ENCODE measurements at places on chromosomes 16 and 17.

DNA sequence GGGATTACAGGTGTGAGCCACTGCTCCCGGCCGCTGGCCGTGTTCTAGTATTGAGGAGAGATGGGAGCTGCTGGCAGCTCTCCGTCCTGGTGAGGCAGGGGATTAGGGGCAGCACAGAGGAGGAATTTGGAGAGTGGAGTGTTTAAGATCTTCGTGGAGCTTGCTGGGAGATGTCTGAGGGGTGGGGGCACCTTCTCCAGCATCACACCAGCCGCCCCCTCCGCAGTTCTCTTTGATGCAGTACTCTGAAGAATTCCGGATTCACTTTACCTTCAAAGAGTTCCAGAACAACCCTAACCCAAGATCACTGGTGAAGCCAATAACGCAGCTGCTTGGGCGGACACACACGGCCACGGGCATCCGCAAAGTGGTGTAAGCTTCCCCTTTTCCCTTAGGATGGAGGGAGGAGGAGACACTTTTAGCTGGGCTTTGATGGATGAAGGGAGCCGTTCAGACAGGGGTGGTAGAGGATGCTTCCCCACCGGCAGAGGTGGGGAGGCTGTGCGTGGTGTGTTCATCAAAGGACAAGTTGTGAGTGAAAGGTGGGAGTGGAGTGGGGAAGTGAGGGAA is 11.9 kb downstream of the ITGAM start:
- DNase-seq = no peak

GRCh38 chr17:22514315-22514714 is 822.0 kb downstream of the KCNJ18 start:
- DNase-seq = no peak

GRCh38 chr16:10181196-10182162 is 749 bp downstream of the GRIN2A start:
- peak; percentile 3 for DNase-seq

DNA sequence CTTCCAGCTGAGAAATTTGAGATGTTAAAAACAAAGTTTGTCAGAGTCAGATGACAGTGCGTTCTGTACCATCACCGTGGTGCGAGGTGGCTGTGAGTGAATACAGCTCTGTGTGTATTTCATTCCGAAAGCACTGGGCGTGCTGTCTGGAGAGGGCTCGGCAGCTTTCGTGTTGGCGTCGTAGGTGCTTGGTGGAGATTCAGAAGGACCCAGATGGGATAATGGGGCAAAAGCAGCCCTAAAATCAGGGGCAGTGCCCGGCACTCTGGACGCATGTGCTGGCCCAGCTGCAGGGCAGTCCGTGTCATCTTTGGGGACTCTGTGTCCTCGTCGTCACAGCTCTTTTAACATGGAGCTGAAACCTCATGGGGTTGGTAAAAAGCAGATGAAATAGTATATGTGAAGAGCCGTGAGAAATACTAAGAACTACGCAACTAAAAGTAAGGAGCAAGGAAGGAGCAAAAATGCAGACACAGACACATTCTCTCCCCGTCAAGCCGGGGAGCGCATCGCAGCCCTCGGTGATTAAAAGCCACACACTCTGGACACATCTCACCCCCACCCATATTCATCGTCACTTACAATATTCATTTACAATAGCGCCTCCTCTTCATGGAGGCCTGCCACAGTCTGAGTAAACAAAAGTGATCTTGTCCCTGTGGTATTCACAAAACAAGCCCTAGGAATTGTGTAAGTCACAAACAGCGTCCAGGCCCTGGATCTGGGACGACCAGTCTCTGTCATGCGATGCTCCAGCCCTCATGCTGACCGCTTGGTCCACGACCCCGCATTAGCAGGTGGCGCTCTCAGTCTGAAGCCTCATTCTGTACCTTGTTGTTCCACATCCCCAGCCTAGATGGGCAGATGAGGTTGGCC is 206.7 kb downstream of the RPTOR start:
- DNase-seq = no peak

DNA sequence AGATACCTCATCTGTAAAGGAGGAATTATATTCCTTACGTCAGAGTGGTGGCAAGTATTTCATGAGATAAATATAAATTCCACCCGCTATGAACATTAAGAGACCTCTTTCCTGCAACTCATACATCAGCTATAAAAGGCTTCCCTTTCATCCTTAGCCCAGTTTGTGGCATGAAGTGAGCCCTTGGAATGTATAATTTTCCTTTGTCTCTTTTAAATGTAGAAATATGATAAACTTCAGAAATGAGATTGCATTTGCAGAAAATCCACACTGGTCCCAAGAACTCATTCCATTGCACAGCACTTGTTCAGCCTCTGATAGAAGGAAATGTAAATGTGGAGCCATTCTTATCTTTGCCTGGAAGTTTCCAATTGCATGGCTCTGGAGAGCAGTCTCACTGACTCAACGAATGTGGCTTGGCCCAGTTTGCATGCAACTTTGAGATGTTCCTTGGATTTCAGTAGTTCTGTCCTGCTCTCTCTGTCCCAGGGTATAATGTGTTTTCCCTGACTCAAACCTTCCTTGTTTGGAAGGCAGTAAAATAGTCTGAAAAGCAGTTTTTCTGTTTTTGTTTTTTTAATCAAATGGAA is 746.4 kb downstream of the CDH11 start:
- no peak for DNase-seq

- DNase-seq = no peak
Observed at GRCh38 chr16:82583422-82583821, 43.3 kb upstream of the CDH13 start.

DNA sequence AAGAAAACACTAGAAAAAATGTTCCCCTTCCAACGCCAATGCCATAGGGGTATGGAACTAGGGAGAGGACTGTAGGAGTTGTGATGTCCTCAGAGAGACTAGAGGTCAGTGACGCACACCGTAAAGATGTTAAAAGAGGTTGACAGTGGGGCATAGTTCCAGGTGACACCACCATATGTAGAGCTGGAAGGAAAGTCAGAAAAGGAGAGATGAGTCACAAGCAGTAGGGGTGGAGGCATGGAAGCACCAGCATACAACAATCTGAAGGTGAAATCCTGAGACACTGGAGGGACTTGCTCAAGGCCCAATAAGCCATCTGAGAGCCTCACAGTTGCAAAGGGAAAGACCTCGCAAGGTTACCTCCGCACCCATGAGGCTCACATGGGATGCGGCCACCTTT is 76.0 kb downstream of the ZNF18 start:
- no peak for DNase-seq

DNA sequence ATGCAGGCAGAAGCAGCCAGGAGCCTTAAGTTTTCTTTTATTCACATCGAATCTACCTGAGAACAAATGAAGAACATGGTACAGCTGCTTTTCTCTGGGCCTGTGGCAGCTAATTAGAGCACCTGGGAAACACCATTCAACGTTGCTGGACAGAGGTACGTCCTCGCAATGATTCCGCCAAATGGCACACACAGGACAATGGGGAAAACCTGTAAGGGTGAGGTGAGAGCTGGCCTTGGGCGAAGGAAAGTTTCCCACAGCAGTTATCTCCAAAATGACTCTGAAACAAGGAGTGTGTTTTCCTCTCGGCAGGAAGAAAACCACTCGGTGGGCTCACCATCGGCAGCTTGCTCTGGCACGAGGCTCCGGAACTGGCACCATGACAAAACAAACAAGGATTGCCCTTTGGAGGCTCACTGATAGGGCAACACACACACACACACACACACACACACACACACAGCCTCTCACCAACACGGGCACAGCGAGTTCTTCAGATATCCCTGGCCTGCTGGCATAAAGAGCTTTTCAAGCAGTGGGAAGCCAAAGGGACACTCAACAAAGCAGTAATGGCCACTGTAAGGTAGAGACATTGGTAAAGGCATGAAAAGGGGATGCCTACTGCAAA is 73.7 kb downstream of the ZFHX3 start:
- no peak for DNase-seq

GRCh38 chr16:49620158-49620868 is 235.6 kb downstream of the ZNF423 start:
- DNase-seq = no peak

GRCh38 chr16:31711344-31711845 is 162.2 kb upstream of the ZNF267 start:
- no peak for DNase-seq

- DNase-seq = no peak
Observed at GRCh38 chr17:77303620-77304019, 162.9 kb downstream of the SEC14L1 start.

- no peak for DNase-seq
Observed at GRCh38 chr16:50917950-50918703, 176.2 kb downstream of the CYLD start.

GRCh38 chr16:77853161-77853560 is 64.8 kb downstream of the VAT1L start:
- no peak for DNase-seq

- DNase-seq = no peak
Observed at GRCh38 chr17:9837551-9838471, 12.1 kb downstream of the GLP2R start.

GRCh38 chr16:89139907-89140361 is 31.6 kb upstream of the CDH15 start:
- no peak for DNase-seq

DNA sequence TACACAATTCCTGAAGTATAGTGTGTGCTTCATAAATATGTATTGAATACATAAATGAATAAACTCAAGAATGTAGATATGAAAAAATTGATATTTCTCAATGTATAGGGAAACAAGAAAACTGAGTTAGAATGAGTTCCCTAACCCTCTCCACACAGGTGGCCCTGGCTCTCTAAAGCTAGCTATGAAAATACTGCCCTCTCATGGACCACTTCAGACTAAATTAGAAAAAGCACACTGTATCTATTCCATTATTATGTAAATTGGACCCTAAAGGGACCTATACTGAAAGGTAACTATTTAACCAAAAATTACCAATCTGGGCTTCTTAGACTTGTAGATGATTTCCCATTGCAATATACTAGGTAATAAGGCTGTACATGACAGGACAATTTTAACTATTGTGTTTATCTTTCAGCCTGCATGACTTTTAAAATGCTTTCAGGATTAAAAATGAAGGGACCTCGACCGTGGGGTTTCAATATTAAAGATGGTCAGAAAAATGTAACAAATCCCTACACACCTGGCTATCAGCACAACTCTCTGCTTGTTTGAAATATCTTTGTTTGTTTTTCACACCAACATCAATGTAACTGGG is 672.5 kb upstream of the KIF2B start:
- DNase-seq = no peak

DNA sequence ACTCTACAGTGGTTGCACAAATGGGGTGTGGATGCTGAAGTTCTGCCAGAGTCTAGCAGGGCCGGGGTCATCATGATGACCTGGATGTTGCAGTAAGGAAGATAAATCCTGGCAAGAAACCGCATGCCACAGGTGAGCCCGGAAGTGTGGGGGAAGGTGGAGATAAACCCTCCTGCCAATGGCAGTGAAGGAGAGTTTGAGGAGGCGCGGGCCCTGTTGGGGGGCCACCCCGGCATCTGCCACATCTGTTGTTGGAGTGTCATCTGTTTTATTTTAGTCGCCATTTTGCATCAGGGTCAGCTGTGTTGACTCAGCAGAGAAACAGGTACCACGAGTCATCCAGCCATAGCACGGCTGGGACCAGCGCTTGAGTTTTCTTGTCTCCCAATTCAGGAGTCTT is 173.8 kb upstream of the CHMP6 start:
- no peak for DNase-seq

- DNase-seq = peak; percentile 67
Observed at GRCh38 chr17:47253541-47254402, at the start of gene ITGB3. TSS of gene ITGB3 (plus strand) at chr17:47253827. CDS start at chr17:47253862, 35 bp downstream.

DNA sequence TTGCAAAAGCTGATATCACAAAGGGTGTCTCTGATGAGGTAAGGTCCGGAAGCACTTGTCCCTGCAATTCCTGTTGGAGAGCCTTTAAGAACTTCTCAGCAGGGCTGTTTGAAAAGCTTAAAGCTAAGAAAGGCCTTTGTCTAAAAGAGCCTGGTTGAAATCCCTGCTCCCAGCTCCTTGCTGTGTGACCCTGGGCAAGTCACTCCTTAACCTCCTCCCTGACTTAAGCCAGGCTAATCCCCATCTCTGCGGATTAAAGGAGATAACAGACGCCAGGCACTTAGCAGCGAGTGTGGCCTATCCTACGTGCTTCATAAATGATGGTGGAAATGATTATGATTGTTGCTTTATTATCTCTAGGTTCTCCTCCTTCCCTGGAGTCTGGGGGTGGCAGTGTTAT is 368.0 kb upstream of the RBFOX1 start:
- DNase-seq = no peak

- no peak for DNase-seq
Observed at GRCh38 chr17:77810536-77810935, 148.0 kb upstream of the TNRC6C start.

DNA sequence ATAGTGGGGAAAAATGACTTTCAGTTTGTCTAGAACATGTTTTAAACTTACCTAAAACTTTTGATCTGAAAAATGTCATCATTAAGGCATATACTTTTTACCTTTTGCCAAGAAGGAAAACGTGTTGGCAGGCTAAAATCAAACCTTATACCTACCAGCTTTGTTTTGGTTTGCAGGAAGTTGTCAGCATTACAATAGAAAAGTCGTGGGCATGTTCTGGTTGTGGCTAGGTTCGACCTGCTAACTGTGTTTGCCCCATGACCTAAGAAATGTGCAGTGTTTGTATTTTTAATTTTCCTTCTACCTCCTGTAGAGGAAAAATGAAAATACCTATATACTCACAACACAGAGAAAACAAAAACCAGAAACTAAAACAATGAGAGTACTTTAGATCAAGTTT is 13.0 kb downstream of the SKAP1 start:
- DNase-seq = no peak

- no peak for DNase-seq
Observed at GRCh38 chr16:86533767-86534351, 21.2 kb downstream of the MTHFSD start.

DNA sequence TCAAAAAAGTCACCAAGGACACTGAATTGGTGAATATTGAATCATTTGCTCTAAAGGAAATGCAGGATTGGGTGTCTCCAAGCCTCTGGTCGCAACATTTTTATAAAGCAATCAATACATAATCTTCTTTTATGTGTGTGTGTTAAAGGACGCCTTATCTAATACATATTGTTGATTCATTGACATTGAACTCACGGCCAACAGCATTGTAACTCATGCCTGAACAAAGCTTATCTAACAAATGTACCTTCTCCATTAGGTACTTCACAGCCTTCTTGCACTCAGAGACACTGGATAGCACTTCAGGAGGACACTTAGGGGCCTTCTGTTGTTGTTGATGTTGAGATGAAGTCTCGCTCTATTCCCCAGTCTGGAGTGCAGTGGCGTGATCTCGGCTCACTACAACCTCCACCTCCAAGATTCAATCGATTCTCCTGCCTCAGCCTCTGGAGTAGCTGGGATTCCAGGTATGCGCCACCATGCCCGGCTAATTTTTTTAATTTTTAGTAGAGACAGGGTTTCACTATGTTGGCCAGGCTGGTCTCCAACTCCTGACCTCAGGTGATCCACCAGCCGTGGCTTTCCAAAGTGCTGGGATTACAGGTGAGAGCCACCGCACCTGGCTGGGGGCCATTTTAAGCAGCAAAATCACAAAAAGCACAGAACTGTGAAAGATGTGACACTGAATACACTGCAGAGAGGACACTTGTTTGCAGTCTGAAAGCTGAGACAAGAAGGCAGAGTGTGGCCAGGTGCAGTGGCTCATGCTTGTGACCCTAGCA is 13.2 kb upstream of the PDXDC1 start:
- DNase-seq = no peak

- no peak for DNase-seq
Observed at GRCh38 chr16:51538707-51539498, 387.8 kb upstream of the SALL1 start.

- DNase-seq = no peak
Observed at GRCh38 chr16:4859190-4859899, 12.1 kb downstream of the UBN1 start.

GRCh38 chr17:17027442-17028058 is 14.7 kb upstream of the MPRIP start:
- DNase-seq = no peak

- no peak for DNase-seq
Observed at GRCh38 chr16:19607616-19608280, 52.2 kb downstream of the VPS35L start.

All from CD4-positive, alpha-beta T cell treated with Interleukin-1 beta for 1 hour (primary cell).